Activated CD4-positive, alpha-beta T cell treated with anti-CD3 and anti-CD28 coated beads, Interleukin-2, amount 10 ng/mL, durations not matched to agents 24 days and 14 days (primary cell): ENCODE measurements at places on chromosomes 3 and 15. TPM values are rescaled to one million over a fixed set of nuclear protein-coding genes. Genes with fewer than 3 reads are reported as not detected.

GRCh38 chr15:89149501-89150101 lies 61.3 kb downstream of the ABHD2 start:
- DNase-seq: no peak

DNA sequence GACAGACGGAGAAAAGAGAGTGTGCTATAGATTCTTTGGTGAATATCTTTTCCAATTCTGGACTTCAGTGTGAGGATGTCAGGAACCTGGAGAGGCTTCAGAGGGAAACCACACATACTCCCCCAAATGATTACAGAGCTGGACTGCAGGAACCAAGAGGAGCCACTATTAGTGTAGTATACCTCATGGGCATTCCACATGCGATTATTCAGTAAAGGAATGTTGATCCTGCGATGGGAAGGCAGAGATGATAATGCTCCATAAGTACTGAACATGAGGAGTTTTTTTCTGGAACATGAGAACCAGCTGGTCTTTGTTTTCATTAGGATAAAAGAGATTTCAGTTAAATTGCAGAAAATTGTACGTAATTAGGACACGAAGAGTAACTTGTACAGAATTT lies 18.7 kb downstream of the STARD9 start:
- DNase-seq: no peak

DNA sequence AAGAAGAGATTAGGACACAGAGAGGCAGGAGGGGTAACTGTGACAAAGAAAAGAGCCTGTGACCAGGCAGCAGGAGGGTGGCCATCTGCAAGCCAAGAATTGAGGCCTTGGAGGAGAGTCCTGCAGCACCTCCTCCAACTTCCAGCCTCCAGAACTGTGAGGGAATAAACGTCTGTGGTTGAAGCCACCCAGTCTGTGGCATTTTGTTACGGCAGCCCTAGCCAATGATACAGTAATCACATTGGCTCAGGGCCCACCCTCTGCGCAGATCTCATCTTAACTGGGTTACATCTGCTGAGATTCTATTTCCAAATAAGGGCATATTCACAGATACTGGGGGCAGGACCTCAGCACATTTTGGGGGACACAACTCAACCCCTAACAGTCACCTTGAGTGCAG lies 11.3 kb downstream of the SELENOS start:
- no peak for DNase-seq

HHATL gene
- total RNA-seq: not detected in 2 replicates

GRCh38 chr15:92069308-92070250 lies 216.1 kb downstream of the SLCO3A1 start:
- peak; percentile 69 for DNase-seq

DNA sequence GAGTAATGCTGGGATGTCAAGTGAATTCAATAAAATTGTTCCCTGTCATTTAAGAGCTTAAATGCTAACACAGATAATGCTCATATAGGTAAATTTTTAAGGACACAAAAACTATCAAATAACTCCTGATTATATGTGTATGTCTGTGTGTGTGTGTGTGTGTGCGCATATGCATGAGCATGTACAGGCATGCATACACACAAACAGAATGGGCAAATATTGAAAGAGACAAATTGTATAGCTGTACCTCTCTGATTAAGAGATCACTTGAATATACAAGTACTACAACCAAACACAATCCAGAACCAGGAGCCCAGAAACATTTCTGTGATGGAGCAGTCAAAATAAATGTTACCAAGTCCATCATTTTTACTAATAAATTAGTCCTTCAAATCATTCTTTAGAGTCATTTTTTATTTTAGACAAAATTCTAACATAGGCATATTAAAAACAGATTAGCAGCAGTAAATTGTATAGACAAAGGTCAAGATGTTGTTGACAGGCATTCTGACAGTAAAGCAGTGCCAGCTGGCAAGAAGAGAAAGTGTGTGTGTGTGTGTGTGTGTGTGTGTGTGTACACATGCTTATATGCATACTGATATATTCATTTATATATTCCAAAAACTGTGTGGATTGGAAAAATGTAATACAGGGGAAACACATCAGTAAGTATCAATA lies 145.3 kb downstream of the CD47 start:
- DNase-seq: no peak

SERPINI2 gene
- total RNA-seq: not detected in 2 replicates

DNA sequence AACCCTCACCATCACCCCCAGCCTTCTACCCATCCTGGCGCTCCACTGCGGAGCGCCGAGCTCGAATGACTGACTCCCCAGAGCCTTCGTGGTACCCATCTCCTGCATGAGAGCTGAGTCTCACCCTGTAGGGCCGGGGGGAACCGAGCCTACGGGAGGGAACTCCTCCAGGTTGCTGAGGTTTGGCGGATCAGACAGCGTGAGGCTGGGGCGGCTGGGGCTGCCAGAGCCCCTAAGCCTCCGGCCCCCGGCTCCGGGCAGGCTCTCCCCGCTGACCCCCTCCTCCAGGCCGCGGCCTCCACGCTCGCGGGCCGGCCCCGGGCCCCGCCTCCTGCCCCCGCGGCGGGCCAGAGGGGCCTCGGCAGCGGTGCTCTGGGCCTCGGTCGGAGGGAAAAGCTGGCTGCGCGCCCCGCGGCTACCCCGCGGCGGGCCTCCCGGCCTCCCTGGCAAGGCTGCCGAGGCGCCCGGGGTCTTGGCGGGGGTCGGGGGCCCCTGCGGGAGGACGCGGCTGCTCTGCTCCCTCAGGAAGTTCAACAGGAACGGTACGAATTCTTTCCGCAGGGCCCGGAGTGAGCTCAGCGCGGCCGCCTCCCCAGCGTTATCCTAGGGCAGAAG lies 643 bp downstream of the CDAN1 start:
- DNase-seq: peak; percentile 79

LRRIQ4 gene
- total RNA-seq: 0.09 and 0.21 TPM in 2 replicates

- no peak for DNase-seq
Measured at GRCh38 chr3:18900994-18901393, 247.3 kb upstream of the KCNH8 start.

DNA sequence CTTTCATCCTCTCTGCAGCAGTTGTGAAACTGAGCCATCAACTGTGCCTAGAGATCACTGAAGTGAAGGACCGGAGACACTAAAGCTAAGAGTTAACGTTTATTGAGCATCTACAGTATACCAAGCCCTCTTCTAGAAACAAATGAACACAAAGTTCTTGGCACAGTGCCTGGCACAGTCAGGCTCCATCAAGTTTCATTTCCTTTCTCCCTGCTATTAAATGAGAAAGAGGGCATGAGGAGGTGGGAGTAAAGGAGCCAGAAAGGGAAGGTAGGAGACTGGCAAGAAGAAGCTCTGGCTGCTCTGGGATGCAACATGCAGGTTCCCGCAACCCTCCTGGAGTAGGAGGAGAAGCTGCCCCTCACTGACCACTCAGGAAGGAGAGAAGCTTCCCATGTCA lies 30.6 kb downstream of the CYP19A1 start:
- DNase-seq: no peak

ALDH1L1 gene
- not detected in 2 replicates for total RNA-seq

GRCh38 chr3:124281453-124282316 lies 289.8 kb upstream of the ROPN1 start:
- DNase-seq: no peak

DNA sequence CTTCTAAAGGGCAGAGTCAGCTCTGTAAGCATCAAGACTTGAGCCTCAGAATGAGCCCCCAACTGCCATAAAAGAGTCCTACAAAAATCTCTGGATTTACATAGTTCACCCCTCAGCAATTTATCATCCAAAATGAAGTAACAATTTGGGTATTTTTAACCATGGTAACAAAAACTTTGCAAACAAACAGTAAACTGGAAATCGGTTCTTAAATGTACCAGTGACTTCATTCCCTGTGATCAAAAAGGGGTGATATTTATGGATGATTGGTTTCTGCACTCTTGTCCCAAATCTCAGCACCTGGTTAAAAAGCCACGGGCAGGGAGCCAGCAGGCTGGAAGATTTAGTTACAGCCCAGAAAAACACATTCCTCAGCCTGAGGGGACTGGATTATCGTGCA lies 73.6 kb downstream of the TFG start:
- no peak for DNase-seq

LINGO1 gene
- total RNA-seq: not detected in 2 replicates

DNA sequence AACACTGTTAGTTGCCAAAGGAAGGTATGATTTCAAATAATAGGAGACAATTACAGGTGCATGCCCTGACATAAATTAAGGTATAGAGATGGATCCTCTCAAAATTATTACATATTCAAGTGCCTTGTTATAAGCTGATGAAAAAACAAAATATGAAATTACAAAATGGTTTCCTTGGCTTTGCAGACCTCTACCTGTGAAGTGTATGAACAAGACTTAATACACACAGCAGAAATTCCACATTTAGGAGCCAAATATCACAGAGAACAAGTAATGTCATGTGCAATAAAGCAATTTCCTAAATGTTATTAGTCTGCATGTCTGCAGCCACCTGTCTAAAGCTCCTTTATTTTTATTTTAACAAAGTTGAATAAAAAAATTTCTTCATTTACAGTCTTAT lies 151.5 kb downstream of the ALCAM start:
- DNase-seq: no peak

IL17RC gene
- 0.28 and 0.42 TPM in 2 replicates for total RNA-seq
